ENCODE measurements at places on chromosomes 7 and 10. TPM values are rescaled to one million over a fixed set of nuclear protein-coding genes. Genes with fewer than 3 reads are reported as not detected.

Gene PDE6C
- not detected for polyA plus RNA-seq

Gene PWWP2B
- 1.1 TPM for polyA plus RNA-seq

Gene OR6V1
- polyA plus RNA-seq, result not detected

Gene CYP2C19
- polyA plus RNA-seq, result not detected

Gene PLAU
- 1.7 TPM for polyA plus RNA-seq

Gene ANKMY2
- polyA plus RNA-seq, result 26.5 TPM

Gene HHEX
- 6.7 TPM for polyA plus RNA-seq

- DNase-seq, result no peak
Measured at GRCh38 chr7:69878591-69878990, 280.3 kb downstream of the AUTS2 start.

GRCh38 chr7:70807650-70808049 is 324.3 kb upstream of the GALNT17 start:
- DNase-seq, result no peak

DNA sequence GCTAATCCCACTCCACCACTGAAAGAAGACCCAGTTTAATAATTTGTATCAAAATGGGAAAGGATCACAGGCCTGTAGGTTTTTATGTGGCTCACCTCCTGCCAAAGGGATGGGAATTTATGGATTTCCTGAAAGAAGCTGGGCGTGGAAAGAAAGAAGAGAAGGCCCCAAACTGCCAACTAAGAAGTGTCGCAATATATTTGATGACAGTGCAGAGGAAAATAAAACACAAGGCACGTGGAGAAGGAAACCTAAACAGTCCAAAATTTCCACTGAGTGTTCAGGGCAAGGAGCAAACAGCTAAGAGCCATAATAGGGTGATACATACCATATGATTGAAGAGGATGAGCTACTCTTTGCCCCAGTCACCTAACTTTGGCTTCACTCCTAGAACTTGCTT is 667.2 kb downstream of the GATA3 start:
- no peak for DNase-seq

DNA sequence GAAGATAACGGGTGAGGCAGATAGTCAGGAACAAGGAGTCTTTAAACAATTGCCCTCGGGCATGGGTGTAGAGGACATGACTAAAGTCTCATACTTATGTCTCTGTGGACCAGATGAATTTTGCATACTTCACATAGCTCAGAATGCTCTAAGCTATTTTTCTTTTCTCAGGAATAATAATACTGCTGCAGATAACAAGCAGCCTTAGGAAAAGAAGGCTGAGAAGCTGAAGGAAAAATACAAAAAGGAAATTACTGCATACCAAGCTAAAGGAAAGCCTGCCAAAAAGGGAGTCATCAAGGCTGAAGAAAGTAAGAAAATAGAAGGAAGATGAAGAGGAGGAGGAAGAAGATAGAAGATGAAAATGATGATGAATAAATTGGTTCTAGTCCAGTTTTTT is 13.4 kb upstream of the ERCC6 start:
- DNase-seq, result no peak

- no peak for DNase-seq
Measured at GRCh38 chr7:106905734-106906133, 40.7 kb downstream of the PIK3CG start.

DNA sequence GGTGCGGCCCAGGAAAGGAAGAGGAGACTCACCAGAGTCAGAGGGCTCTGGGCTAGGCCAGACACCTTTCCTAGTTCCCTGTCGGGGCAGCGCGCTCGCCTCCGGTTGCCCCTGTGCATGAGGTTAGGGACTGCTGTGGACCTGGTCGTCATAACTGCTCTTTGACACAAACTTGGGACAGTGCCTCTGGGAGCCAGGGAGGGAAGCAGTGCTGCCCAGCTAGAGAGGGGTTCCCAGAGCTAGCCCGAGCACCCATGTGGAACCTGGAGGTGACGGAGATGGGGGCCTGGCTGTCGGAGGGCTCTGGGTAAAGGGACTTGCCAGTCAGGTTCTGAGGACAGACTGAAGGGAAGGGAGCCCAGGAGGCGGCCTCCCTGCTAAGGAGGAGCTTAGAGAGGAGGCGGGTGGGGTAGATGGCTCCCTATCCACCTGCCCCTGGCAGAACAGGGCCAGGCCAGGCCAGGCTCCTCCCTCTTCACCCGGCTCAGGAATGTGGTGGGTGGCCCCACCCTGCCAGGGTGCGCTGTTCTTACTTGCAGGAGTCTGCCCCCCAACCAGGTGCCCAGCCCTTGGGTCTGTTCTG is 29.7 kb downstream of the AGAP3 start:
- DNase-seq, result no peak

DNA sequence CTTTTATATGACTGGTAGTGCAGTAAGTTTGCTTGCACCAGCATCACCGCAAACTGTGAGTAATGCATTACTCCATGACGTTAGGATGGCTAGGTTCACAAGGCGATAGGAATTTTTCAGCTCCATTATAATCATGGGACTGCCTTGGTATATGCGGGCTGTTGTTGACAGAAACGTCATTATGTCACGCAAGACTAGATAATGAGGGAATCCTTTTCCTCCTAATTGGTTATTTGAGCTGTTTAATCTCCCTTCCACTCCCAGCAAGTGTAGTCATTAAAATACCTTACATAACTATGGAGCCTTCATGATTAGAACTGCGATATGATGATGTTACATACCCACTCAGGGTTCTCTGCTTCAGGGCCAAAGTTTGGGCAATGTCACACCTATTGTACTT is 17.3 kb downstream of the KLLN start:
- no peak for DNase-seq

DNA sequence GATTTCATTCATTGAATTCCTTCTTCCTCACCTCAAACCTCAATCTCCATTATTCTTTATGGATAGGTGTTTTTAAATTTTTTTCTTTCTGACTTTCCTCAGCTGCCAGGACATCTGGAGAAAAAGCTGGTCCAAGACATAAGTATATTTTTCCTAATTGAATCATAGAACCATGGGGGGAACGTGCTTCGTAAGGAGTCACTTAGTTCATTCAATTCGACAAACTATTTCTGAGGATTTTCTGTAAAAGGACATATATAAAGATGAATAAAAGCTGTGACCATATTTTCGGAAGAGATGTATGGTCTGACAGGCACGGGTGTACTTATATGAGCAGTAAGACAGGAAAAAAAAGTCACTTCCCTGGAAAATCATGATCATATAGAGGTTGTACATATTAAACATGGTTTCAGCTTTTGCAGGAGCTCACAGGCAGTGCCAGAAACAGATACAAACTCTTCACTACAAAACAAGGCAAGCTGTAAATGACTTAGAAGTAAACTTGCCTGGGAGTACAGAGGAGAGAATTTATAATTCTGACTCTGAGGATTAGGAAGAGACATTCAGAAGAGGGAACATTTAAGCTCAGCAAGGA is 88.2 kb upstream of the EGR2 start:
- DNase-seq, result no peak

GRCh38 chr10:91389636-91390512 is 20.3 kb upstream of the HECTD2 start:
- no peak for DNase-seq

DNA sequence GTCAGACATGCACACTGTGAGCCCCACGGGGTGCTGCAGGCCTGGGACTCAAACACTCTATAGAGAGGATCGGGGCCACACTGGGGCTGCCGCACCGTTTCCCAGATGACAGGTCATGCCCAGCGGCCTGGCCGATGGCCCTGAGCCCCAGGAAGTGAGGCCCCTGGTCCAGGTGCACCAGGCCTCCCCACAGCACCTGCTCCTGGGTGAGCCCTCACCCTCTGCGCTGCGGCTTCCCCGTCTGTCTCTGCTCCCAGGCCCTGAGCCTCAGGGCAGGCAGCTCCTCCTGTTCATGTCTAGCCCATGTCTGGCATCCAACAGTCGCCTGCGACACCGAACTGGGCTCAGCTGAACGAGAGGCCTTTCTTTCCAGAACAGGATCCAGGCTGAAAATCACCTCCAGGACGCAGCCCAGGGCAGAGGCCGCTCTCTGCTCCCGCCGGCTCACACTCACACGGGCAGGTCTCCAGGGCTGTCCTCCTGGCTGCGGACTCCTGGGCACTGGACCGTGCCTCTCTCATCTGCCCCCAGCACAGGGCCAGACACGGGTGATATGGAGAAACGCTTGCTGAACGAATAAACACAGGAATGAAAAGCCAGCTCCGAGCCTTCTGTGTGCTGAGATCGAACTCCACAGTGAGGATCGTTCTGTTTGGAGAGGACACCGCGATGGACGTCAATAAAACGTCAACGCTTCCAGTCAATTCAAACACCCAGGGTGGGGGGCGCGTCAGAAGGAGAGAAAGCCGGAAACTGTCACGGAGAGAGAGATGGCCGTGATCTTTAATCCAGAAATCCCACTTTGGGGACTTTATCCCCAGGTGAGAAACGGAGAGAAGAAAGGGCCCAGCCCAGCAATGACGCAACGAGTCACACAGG is 202.4 kb downstream of the ELFN1 start:
- no peak for DNase-seq

GRCh38 chr7:20284003-20284770 is 46.5 kb upstream of the ITGB8 start:
- DNase-seq, result no peak

- no peak for DNase-seq
Measured at GRCh38 chr10:91006752-91007346, 86.0 kb upstream of the ANKRD1 start.

GRCh38 chr7:54960517-54960916 is 58.3 kb upstream of the EGFR start:
- no peak for DNase-seq

DNA sequence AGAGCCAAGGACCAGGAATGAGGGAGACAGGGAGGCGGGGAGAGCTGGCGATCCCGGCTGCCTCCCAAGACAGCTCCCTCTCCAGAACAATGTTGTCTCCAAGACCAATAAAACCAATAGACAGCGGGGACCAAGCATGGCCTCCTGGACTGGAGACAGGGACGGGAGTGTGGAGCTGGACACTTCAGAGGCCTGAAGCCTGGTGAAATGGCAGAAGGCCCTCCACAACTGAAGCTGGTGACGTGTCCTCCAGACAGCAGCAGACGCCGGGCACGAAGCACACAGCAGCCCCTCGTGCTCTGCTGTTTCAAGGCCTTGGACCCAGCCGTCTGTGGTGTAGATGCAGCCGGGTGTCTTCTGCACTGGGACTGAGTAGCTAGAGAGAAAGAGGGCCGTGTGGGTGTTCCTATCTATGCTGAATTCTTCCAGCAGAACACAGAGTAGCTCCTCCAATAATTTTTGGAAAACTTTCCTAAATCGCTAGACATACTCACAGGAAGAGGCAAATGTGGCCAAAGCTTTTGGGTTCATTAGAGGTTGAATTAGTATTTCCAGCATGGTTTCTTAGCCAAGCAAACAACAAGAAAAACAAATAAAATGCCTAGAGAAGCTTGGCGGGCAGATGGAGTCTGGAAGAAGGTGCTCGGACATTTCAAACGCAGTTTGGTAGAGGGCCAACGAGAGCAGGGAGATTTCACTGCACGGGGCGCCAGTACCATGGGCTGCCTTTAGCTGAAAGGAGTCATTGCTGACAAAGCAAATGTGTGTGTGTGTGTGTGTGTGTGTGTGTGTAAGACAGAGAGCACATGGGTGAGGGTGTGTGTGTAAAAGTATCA is 570.4 kb downstream of the TCERG1L start:
- DNase-seq, result no peak

DNA sequence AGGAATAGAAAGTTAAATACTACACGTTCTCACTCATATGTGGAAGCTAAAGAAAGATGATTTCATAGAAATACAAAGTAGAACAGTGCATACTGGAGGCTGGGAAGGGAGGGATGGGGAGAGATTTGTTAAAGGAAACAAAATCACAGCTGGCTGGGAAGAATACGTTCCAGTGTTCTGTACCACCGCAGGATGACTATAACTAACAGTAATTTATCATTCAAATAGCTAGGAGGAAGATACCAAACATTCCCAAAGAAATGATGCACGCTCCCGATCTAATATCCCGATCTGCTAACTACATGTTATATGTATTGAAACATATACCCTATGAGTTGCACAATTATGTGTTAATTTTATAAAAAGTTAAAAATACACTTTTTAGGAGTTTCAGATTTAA is 162.3 kb downstream of the ZMYND11 start:
- no peak for DNase-seq
